ENCODE measurements at places on chromosomes 7 and 10.

GRCh38 chr10:17216217-17216900, 11.7 kb upstream of the VIM start:
- peak; percentile 100 for DNase-seq

DNA sequence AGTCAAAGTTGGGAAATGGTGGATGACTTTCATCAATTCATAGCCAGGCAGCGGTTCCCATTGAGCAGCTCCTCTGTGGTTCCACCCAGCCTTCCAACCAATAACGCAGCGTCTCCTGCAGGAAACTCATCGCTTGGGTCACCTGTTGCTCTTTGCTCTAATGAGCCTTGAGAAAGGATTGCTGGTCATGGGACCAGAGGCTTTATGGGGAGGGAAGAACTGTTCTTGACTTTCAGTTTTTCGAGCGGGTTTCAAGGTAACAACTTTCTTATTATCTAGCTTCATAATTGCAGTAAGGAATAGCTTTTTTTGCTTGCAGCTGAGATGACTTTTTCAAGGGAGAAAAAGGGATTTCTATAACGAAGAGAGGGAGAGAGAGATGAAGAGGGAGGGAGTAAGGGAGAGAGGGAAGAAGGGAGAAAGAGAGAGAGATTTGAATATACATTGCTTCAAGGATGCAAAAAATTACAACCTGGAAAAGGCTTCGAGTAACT, 405 bp upstream of the ENTPD1 start:
- peak; percentile 59 for DNase-seq

GRCh38 chr10:60958892-60959601, 15.1 kb upstream of the RHOBTB1 start:
- DNase-seq: no peak

GRCh38 chr7:741850-742249, 14.8 kb upstream of the PRKAR1B start:
- DNase-seq: no peak

DNA sequence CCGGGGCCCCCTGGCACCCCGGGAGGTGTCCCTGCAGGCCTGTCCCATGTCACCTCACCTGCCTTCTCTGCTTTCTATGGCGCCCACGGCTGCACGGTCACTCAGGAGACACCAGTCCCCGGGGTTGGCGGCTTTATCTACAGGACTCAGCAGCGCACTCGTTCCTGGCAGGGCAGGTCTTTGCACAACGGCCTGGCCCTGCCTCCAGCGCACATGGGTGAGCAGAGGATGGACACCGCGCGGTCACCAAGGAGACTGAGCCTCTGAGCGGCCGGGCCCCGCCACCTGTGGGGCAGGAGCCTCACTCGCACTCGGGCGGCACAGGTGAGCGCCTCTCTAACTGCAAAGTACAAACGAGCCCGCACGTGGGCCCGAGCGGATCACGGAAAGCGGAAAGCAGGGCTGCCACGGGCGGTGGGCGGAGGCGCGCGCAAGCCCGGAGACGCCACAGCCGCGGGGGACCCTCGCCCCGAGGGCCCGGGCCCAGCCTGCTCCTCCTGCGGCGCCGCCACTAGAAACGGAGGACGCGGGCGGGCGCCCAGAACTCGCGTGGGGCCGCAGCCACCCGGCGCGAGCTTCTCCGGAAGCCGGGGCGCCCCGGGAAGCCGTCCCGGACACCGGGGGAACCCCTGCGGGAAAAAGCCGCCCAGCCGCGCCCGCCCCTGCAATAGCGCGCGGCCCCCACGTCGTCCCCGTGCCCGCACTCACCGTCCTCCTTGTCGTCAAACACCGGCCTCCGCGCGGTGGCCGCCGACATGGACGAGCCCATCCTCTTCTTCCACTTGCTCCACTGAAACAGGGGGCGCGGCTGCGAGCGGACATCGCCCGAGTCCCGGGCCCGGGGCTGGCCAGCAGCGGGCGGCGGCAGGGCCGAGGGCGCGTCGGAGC, 642 bp downstream of the STK32C start:
- no peak for DNase-seq

- peak; percentile 40 for DNase-seq
Observed at GRCh38 chr7:134605978-134606923, 40.4 kb upstream of the BPGM start.

- no peak for DNase-seq
Observed at GRCh38 chr7:75644589-75644988, 94.2 kb downstream of the HIP1 start.

- DNase-seq: peak; percentile 61
Observed at GRCh38 chr7:96266015-96266414, 55.9 kb downstream of the SLC25A13 start.

DNA sequence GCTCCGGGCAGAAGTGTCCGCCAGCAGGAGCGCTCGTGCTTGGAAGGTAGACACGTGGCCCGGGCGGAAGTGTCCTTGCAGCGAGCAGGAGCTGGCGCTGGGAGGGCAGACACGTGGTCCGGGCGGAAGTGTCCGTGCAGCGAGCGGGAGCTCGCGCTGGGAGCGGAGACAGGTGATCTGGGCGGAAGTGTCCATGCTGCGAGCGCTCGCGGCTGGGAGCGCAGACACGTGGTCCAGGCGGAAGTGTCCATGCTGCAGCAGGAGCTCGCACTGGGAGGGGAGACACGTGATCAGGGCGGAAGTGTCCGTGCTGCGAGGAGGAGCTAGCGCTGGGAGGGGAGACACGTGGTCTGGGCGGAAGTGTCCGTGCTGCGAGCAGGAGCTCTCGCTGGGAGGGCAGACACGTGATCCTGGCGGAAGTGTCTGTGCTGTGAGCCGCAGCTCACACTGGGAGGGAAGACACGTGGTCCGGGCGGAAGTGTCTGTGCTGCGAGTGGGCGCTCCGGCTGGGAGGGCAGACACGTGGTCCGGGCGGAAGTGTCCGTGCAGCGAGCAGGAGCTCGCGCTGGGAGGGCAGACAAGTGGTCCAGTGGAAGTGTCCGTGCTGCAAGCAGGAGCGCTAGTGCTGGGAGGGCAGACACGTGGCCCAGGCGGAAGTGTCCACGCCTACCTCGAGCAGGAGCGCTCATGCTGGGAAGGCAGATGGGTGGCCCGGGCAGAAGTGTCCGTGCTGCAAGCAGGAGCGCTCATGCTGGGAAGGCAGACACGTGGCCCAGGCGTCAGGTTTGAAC, 41.1 kb upstream of the PRKAR1B start:
- peak; percentile 100 for DNase-seq

GRCh38 chr7:128302139-128302538, 41.6 kb downstream of the RBM28 start:
- DNase-seq: no peak

DNA sequence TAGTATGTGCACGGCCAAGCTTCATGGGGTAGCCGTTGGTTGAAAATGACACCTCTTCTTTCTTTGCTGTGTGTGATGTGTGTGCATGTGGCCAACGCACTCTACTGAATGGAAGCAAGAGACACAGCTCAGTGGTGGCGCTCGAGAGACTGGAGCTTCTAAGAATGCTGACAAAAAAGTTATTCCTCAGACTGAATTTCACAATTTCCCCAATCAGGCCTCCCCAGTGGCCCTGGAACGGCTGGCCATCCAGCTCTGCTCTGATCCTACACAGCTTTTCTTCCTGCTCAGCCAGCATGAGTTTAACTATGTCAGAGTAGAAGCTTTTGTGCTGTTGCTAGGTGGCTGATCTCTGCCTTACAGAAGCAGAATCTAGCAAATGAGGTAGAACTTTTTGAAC, 186.7 kb upstream of the PLXDC2 start:
- peak; percentile 9 for DNase-seq

DNA sequence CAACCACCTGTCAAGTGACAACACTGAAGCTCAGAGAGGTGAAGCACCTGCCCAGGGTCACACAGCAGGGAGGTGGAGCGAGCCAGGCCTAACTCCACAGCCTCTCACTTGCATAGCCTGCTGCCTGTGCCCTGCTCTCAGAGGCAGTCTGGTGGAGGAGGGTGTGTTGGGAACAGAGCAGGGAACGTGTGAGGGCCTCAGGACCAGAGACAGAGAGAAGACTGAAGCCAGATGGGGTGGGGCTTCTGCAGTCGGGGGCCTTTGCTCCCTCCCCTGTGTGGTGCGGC, 114.0 kb downstream of the PTPN20 start:
- DNase-seq: no peak

GRCh38 chr7:7221599-7222038, 39.3 kb downstream of the C1GALT1 start:
- peak; percentile 82 for DNase-seq

GRCh38 chr10:123666318-123667236, at the start of gene GPR26:
Gene GPR26 (plus strand): TSS chr10:123666355. CDS start chr10:123666408, 53 bp downstream.
- DNase-seq: no peak

DNA sequence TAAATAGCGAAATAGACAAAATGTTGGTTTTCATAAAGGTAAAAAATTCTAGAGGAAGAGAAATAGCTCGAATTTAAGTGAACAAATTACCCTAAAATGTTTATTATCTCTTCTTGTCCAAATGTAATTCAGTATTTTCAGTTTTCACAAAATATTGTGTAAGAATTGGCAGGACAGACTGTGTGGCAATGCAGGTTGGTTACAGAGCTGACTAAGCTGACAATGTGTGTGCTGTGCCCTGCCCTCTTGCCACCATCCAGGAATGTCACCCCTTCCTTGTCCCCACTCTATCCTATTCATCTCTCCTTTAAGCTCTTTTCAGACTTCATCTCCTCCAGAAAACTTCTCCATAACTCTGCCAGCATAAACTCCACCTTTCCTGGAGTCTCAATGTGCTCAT, 46.1 kb downstream of the COL28A1 start:
- DNase-seq: peak; percentile 37

GRCh38 chr7:91266689-91267090, 2.5 kb downstream of the FZD1 start:
- DNase-seq: no peak

DNA sequence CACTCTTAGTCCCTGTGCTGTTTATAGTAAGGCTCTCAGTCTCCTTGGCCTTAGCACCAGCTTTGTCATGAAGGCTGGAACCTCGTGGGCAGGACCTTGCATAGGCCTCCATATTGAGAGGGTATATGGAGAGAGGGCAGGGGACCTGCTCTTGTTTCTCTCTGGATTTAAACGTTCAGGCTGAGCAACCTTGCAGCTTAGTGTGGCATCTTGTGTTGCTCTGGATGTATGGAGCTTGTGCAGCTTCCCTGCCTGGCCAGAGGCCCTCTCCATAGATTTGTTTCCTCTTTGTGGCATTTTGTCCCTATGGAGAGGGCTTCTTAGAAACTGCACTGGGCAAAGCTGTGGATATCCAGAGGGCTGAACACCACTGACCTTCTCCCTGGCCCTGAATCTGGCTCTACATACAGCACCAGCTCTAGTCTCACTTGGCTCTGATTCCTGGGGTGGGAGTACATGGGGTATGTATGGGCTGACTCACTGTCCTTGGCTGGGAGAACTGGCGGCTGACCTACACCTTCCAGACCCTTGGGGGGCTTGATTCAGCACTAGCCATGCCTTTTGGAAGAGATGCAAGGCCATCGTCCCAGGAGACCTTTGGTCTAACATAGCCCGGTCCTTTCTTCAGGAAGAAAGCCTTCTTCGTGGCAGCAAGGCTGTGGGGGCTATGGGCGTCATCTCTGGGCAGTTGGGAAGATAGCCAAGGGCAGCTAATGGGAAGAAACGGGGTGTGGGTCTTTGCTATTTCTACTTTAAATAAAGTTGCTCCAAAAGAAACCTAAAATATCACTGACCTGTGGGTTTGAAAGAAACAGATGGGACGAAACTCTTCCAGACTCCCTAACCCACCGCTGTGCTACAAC, 30.5 kb downstream of the ITPRIP start:
- no peak for DNase-seq

GRCh38 chr10:25896421-25896820, 37.6 kb upstream of the MYO3A start:
- DNase-seq: no peak

GRCh38 chr10:73772281-73773151, 9.3 kb upstream of the CHCHD1 start:
- DNase-seq: peak; percentile 39

- DNase-seq: no peak
Observed at GRCh38 chr7:153607354-153607753, 444.8 kb upstream of the DPP6 start.

GRCh38 chr10:18377898-18378297, 237.7 kb downstream of the CACNB2 start:
- DNase-seq: no peak

DNA sequence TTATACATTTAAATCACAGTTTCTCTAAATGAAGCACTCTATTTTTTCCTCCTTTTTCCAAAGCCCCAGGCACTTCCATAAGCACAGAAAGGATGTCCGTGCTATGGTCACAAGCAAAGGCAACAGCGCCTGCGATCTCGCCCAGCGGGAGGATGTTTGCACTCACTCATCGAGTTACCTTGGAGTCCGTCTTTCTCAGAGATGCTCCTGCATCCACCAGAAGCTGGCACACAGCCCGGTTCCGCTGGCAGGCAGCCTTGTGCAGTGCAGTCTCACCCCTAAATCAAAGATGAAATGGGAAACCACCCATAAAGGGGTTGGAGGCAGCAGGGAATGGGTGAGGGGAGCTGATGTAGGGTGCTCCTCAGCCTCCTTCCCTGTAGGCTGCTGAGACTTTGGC, 51.9 kb upstream of the PTN start:
- DNase-seq: no peak

DNA sequence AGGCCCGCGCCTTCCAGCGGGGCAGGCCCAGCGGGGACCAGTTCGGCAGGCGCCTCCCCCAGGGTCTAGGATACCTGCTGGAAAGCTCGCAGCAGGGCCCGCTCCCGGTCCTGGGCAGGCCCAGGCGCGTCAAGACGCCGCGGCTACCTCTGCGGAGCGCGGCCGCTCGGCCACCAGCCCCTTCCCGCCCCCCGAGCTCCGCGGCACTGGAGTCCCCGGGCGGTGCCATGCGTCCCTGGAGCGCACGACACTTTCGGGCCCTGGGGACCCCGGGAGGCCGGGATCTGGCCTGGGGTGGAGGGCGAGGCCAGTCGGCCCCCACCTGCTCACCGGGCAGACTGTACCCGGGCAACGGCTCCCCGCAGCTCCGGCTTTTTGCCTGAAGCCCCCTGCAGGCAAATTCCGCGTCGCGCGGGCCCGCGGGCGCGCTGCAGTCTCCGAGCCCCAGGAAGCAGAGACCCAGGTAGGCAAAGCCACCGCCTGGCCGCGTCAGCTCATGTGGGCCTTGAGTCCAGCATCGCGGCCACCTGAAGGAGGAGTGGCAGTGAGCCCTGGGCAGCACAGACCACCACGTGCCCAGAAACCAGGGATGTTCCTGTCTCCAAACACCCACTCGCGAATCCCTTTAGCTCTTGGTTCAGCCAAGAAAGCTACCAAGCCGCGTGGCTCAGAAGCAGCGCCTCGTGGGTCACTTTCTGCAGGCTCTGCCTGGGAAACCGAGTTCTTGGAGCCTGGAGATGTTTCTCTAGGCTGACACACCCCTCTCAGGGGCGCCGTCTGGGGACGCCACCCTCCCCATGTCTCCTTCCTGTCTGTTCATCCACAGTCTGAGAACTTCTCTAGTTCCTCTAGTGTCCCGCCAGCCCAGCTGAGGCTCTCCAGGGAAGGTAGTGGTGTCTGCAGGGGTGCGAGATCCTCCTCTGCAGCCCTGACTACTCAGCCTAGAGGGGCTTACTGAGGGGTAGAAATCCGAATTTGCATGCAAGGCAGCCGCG, 46.1 kb upstream of the APBB1IP start:
- DNase-seq: no peak
